ENCODE measurements at places on chromosomes 3 and 15.

- DNase-seq, result no peak
Observed at GRCh38 chr3:54426381-54426780, 304.0 kb downstream of the CACNA2D3 start.

- DNase-seq, result peak; percentile 23
Observed at GRCh38 chr3:152471814-152472671, 203.3 kb downstream of the MBNL1 start.

GRCh38 chr3:6216135-6217026 is 644.5 kb upstream of the GRM7 start:
- no peak for DNase-seq

- DNase-seq, result no peak
Observed at GRCh38 chr3:134711284-134711683, 60.5 kb upstream of the KY start.

DNA sequence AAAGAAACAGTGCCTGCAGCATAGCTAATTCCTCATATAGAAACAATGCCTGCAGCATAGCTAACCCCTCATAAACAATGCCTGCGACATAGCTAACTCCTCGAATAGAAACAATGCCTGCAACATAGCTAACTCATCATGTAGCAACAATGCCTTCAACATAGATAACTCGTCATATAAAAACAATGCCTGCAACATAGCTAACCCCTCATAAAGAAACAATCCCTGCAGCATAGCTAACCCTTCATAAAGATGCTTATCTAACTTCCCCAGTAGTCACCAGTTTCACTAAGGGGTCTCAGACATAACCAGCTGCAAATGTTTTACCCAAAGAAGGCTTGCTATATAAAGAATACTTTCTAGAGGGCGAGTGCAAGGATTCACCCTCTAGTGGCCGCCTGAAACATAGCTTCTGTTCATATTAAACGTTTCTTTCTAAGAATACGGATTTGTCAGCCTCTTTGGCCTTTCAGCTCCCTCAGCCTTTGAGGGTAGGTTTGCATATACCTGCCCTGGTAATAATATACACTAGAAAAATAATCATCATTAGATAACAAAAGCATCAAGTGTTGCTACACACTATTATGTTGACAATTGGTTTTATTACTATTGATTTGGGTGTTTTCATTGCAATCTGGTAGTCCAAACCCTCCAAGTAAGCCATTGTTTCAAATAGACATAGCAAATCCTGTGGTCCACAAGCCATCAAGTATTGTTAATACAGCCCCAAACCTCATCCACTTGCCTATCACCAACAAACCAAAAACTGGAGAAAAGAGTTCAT is 44.4 kb upstream of the FAN1 start:
- DNase-seq, result no peak

DNA sequence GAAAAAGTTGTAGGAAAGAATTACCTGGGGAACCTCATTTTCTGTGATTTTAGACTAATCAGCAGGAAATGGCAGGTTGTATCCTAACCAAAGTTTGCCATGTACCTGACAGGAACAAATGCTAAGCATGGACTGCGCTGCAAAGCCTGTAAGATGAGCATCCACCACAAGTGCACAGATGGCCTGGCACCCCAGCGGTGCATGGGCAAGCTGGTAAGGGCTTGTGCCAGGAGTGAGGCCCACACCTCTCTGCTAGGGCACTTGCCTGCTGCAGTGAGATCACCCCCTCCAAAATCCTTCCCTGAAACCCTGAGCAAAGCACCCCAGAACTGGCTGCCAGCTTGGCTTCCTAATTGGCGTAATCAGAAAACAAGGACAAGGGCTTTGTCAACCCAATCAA is 102.6 kb downstream of the STAC start:
- no peak for DNase-seq

- no peak for DNase-seq
Observed at GRCh38 chr3:139112230-139112558, 67.5 kb upstream of the PRR23C start.

DNA sequence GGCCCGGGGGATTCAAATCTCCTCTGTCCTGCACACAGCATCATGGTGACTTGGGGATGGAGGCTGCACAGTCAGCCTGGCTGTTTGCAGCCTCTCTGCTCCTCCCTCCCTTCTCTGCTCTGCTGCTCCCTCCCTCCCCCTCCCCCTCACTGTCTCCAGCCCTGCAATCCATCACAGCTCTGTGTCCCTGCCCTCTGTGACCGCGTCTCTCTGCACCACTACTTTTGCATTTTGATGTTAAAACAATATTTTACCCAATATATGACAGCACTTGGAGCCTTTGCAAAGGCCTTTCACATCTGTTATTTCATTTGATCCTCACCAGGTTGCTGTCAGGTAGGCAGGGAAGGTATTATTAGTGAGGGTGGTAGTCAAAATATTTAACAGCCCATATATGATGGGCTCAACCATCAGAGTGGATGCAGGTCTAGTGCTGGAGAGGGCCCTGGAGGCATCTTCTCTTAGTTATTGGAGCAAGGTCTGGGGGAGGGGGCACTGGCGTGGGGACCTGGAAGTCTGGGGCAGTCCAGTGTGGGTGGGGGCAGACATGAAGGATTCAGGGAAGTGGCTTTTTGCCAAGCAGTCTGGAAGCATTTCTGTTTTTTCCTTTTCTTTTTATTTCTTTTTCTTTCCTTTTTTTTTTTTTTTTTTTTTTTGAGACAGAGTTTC is 16.3 kb upstream of the VPS8 start:
- no peak for DNase-seq

- peak; percentile 27 for DNase-seq
Observed at GRCh38 chr15:40807888-40808461, 702 bp upstream of the DNAJC17 start.

- DNase-seq, result no peak
Observed at GRCh38 chr3:52095990-52096775, 39.8 kb upstream of the DUSP7 start.

DNA sequence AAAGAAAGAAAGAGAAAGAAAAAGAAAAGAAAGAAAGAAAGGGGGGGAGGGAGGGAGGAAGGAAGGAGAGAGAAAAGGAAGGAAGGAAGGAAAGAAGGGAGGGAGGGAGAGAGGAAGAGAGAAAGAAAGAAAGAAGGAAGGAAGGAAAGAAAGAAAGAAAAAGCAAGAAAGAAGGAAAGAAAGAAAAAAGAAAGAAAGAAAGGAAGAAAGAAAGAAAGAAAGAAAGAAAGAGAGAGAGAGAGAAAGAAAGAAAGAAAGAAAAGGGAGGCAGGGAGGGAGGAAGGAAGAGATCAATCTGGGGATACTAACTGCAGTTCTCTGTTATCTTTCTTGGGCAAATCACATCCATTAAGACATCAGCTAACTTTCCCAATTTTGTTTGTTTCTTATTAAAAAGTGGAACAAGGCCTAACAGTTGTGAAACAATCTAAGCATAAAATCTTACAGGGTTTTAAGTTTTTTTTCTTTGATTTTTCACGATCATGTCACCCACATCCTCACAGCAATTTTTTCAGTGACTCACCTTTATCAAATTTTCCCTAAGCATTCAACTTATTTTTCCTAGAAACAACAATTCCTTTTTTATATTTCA is 36.8 kb downstream of the TBC1D2B start:
- no peak for DNase-seq

GRCh38 chr15:36422631-36423030 is 156.8 kb upstream of the CDIN1 start:
- no peak for DNase-seq

DNA sequence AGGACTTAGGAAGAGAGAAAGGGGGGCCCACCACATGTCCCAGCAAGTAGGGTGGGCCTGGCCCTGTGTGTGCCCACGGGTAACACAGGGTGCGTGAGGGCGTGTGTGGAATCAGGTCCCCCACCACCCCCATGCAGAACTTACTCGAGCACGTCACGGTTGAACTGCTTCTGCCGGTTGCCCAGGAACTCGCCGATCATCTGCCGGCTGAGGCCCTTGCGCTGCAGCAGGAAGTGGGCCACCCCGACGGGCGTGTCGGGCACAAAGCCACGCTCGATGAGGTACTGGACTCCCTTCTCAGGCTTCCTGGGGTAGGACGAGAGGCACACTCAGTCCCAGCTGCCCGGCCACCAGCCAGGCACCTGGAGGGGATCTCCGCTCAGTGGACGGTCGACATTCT is 83.1 kb upstream of the RPL32 start:
- no peak for DNase-seq

DNA sequence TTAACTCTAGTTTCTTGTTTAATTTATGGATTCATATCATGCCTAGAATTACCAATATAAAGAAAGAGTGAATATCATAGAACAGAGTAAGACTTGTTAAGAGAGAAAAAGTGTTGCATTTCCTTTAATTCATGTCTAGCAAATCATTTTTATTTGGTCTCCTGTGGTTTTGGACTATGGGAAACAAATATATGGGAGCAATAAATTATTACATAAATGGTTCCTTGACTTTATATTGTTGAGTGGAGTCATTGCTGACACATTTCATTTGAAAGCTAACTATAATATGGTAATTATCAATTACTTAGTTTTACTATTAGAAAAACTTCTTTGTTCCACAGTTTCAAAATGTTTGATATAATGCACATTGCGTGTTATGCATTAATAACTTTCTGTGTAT is 144.7 kb upstream of the CGNL1 start:
- no peak for DNase-seq

- no peak for DNase-seq
Observed at GRCh38 chr3:134346744-134347143, 27.5 kb downstream of the AMOTL2 start.

GRCh38 chr15:52331490-52332240 is 36.1 kb upstream of the MYO5C start:
- no peak for DNase-seq

GRCh38 chr3:151210676-151211381 is 7.8 kb upstream of the GPR171 start:
- no peak for DNase-seq

DNA sequence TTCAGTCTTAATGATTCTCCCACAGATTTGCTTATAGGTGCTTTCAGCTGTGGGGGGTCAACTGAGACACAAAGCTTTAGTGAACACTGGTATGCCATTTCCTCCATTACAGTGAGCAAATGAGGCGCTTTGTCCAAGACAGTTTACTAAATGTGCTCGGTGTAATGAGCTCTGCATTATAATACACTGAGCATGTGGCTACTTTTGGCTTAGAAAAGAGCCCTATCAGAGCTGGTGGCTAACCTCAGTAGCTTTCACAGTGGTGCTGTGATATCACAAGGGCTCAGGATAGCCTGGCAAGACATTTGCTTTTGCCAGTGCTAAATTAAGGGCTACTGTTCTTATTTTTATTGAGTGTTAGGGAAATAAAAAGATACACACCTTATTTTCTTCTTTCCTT is 749.7 kb upstream of the ARPP21 start:
- no peak for DNase-seq

DNA sequence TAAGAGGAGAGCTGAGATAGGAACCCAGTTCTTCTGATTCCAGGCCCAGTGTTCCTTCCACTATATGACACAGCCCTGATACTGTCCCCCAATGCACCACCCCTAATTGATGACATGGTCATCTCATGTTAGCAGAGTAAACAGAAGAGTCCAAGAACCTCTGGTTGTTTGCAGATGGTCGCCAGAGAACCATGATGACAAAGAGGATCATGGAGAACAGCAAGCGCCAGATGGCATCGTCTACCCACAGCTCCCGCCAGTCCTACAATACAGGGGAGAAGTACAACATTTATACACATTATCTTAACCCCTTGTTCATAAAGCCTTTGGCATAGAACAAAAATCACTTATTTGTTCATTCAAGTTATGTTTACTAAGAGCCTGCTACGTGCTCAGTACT is 18.5 kb upstream of the VPS39 start:
- DNase-seq, result no peak

DNA sequence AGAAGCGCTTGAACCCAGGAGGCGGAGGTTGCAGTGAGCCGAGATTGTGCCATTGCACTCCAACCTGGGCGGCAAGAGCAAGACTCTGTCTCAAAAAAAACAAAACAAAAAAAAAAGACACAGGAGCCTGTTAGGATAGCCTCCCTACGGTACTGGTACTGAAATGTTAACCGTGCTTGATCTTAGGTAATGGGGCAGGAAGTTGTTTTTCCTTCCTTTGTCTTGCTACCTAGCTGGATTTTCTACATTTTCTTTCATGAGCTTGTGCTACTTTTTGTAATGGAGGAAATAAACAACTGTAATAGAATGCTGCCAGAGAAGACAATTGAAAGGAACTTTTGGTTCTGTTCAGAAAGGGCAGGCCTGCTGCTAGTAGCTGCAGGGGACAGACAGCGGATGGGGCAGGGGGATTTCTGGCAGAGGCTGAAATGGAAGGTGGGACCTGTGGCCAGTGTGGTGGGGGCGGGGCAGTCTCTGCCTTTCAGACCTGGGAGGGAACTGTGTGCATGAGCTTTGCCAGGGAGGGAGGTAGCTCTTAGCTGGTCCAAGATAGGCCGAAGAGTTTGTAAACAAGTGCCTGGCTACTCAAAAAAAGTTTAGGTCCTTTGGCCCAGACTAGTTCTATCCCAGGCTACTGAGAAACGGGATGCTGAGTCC is 49.0 kb upstream of the SEMA4B start:
- no peak for DNase-seq

DNA sequence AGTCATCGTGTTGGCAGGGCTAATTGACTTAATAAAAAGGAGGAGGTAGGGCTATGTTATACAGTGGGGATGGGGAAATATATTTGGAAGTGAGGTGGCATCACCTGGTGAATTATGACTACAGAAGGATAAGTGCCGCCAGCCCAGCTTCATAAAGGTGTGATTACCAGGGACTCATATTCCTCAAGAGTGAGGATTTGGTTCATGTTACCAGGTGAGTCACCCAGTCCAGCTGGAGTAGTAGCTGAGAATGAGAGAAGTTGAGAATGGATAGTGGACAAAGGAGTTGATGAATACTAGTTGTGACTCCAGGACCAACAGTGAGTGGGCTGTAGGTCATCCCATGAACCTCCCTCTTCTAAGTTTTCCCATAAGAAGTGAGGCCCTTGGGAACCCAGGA is 143.0 kb upstream of the GALNT15 start:
- DNase-seq, result no peak

DNA sequence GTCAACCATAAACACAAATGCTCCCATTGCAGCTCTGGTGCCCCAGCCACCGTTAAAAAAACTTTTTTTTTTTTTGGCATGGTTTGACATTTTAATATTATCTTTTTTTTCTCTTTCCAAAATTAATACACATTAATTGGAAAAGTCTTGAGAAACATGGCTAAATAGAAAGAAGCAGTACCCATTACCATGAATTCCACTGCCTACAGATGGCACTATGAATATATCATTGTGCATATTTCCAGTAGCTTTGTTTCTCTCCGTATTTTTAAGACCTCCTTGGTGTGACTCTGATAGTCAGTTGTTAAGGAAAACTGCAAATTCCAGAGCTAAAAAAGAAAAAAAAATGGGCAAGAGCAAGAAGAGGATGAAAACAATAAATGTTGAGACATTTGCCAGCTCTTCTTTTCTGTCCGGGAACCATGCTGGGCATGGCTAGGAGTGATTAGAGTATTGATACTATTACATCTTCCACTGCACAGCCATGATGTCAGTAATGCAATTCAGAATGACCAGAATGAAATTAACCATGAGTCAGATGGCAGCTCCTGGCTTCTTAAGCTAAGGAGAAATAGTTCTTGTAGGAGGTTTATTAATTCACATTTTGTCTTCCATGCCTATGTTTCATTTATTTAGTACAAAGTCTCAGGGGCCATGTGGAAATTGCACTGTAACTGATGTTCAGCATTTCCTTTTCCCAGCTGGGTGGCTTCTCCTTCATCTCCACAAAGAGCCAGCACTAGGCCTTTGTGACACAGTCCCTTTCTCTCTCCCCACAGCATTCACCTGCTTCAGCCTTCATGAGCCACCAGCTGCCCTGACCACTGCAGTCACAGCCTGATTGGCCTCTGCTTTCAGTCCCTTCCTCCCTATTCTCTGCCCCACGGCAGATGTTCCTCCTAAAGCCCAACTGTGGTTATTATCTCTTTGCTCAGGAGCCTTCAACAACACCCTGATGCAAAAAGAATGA is 31.8 kb downstream of the SLC7A14 start:
- DNase-seq, result no peak

Data from C1 segment of cervical spinal cord (tissue), 14 donors.